Peyer's patch (tissue), 4 donors: ENCODE measurements at places on chromosomes 4 and X.

GRCh38 chr4:182537031-182537795 is 294.0 kb downstream of the TENM3 start:
- no peak for DNase-seq

GRCh38 chr4:122232633-122233032 is 80.5 kb downstream of the BLTP1 start:
- DNase-seq = no peak

DNA sequence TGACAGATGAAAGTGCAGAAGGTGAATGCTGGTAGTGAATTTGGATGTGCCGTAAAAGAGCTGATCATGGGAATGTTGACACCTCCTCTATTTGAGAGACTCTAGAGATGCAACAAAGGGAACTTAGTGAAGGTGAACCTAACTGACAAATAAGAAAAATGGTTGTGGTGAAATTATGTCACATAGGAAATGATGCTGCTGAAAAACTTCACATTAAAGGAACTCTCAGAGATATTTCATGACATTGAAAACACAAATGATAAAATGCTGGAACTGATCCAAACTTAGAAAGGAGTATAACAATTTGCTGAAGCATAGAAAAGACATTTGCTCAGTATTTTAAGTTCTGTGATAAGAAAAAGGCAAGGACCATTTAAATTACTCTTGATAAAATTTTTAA is 31.9 kb downstream of the MGAT4D start:
- no peak for DNase-seq

DNA sequence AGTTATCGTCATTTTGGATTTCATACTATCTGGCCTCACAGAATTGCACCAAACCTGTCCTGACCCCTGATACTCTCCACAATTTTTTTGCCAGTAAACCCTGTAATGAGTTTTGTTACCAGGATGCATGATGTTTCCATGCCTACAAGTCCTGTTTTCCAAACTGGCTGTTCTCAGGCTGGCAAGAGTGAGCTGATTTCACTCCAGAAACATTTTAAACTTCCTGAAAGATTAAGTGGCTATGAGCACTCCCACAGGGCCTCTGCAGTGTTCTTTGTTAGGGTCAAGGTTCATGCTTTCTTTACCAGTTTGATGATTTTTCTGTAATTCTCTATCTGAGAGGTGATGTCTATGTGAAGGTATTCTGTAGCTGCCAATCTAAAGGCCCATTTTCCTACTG is 31.7 kb upstream of the PDLIM3 start:
- no peak for DNase-seq

- DNase-seq = no peak
Observed at GRCh38 chrX:53125506-53125905, 31.6 kb downstream of the KANTR start.

GRCh38 chrX:66030505-66031317 is 9.2 kb downstream of the VSIG4 start:
- no peak for DNase-seq

DNA sequence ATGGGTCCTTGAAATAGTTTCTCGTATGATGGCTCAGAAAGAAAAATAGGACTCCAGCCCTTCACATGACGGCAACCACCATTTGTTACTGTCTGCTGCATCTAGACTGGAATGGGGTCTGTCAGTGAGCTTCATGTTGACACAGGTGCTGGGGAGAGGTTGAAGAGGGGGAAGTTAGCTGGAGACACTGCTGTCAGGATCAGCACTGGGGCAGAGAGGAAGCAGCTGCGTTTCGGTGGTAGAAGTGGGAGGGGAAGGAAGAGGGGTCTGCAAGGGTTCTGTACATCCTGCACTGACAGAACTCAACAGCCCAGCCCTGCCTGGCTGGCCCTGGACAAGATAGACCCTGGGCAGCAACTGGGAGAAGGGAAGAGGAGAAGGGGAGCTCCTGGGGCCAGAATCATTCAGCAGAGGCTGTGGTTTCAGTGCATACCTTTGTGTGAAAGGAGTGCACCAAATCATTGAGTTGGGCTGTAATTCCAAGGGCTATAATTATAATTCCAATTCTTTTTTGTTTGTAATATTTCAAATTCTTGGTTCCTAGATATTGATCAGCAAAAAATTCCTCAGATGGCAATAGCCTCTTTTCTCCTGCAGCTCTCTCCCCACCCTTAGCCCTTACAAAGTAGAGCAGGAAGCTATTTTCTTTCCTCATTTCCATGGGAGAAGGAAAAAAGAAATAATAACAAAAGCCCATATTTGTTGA is 119.4 kb upstream of the C1GALT1C1 start:
- no peak for DNase-seq

GRCh38 chrX:108267557-108267956 is 170.7 kb downstream of the COL4A6 start:
- DNase-seq = no peak

DNA sequence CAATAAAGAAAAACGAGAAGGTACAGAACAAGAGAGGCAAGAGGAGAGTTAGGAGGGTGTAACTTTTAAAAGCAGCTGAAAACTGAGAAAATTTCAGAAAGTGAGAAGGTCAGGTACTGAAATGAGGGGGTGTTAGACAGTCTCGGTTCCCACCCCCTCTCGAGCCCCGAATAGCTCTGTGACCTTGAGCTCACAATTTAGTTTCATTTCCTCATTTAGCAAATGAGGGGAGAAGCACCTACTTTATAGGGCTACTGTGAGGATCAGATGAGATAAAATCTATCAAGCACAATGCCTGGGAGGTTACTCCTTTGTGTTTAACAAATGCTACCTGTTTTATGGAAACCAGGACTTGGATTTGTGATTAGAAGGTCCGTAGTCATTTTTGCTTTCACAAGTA is 4.9 kb downstream of the UGT8 start:
- no peak for DNase-seq

GRCh38 chrX:1190596-1191145 is 21.8 kb downstream of the CRLF2 start:
- no peak for DNase-seq

DNA sequence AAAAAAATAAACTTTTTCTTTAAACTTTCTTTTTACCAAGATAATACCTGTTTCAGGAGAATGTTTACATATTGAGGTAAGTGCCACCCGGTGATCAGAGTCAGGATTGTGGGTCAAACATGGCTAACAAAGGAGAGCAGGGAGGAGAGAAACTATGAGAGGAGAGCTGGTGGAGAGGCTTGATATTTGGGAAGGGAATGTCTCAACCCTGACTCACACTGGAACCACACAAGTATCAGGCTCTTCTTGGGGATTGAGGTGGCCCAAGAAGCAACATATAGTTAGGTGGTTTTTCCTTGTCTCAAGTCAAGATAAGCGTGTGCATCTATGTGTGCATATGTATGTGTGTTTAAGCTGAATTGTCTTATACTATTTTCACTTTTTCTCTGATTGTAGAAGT is 6.7 kb downstream of the TCEAL1 start:
- no peak for DNase-seq

DNA sequence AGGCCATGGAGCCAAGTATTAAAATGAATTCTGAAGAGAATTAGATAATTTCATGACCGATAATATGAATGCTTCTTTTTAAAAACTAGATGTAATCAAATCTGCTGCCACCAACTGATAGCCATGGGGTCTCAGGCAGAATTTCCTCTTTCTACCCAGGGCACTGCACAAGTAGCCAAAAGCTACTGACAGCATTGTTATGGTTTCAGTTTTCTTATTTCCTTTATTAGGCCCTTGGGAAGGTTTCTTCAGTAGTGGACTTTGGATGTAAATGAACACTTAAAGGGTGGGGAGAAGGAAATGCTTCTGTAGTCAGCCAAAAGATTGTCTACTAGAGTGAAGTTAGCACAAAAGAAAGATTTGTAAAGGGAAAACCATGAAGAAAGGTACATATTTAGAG is 686.0 kb downstream of the ADGRL3 start:
- DNase-seq = no peak

DNA sequence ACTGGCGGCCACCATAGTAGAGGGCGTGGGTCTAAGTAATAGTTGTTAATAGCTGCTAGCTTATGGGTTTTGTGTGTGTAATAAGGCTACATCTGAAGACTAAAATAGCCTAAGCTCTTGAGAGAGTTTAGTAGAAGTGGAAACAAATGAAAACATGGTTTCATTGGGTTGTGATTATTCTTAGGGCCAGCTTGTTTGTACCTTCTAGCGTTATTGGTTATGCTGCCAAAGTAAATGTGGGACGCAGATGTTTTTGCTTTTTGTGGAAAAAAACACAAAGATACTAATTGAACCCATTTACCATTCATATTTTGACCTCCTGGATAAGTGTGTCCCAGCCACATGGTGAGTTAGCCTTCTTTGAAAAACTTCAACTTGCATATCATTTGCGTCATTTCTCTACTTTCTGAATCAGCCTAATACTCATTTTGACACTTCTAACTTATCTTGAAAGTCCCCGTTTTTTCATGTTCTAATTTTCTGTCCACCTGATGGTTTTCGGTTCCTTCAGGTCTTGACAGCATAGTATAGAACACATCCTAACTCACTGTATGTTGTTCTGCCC is 305.3 kb downstream of the FRMPD4 start:
- no peak for DNase-seq

GRCh38 chrX:24026432-24026831 is 554 bp downstream of the KLHL15 start:
- DNase-seq = no peak

DNA sequence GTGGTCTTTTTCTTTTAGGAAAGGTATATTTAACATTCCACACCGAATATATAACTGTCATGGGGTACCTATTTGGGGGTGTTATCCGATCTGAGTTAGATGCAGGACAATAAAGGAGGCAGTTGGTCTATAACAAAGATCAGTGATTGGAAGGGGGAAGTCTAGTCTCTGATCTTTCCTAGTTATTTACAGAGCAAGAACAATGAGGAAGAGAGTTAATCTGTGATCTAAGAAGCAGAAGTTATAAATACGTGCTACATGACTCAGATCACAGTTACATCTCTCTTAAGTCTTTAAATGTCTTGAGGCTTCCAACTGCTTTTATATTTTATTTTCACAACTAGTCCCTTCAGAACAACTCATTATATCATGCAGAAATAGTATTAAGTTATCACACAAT is 33.2 kb upstream of the ARMCX4 start:
- DNase-seq = no peak

DNA sequence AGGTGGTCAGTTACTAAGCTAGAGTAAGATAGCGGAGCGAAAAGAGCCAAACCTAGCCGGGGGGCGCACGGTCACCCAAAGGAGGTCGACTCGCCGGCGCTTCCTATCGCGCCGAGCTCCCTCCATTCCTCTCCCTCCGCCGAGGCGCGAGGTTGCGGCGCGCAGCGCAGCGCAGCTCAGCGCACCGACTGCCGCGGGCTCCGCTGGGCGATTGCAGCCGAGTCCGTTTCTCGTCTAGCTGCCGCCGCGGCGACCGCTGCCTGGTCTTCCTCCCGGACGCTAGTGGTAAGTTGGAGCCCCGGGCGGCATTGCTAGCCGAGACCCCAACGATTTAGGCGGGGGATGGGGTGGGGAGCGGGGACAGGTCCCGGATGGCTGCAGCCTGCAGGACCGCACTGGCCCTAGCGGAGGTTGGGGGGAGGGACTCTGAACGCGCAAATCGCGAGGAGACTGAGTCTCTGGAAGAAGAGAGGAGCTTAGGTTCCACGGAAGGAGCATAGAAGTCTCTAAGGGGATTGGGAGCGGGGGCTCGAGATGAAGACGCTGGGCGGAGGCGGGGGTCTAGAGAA is 573 bp downstream of the HTR2C start:
- DNase-seq = no peak

GRCh38 chrX:22666441-22666840 is 333.3 kb upstream of the DDX53 start:
- no peak for DNase-seq

DNA sequence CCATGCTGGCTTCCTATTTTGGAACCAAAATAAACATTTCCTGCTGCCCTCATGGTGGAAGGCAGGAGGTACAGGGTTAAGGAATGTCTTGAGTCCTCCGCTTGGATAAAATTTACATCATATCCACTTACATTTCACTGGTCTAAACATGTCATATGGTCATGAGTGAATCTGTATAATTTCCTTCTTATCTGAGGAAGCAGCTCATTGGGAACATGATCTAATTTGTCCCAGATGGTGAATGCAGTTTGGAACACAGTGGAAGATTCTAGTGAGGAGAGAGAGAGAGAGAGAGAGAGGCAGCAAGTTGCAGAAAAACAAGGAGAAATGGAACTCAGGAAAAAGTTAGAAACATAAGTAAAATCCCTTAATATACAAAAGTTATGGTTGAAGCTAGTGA is 46.8 kb downstream of the MXRA5 start:
- DNase-seq = no peak

- no peak for DNase-seq
Observed at GRCh38 chr4:2361366-2362265, 56.8 kb downstream of the ZFYVE28 start.

GRCh38 chr4:88919056-88919455 is 137.9 kb downstream of the FAM13A start:
- no peak for DNase-seq

- no peak for DNase-seq
Observed at GRCh38 chr4:107579099-107579498, 140.9 kb downstream of the PAPSS1 start.

- DNase-seq = no peak
Observed at GRCh38 chr4:34202154-34202553, 2042.2 kb downstream of the ARAP2 start.

DNA sequence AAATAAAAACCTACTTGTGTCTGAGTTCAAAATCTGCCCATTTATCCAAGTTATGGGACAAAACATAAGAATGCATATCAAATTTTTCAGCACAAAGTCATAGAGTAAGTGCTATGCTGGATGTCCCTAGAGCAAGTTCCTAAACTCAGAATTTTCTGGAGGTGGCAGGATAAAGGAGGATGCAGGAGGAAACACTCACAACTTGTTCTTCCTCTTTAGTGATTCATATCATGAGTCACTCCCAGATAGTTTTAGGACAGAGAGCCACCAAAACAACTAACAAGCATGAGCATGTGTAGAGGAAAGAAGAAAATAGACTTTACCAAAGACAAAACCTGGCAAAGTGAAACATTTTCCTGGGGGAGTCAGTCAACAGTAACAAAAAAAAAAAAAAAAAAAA is 302.7 kb downstream of the KCTD8 start:
- no peak for DNase-seq

GRCh38 chr4:83371235-83371634 is 36.6 kb upstream of the HPSE start:
- no peak for DNase-seq

DNA sequence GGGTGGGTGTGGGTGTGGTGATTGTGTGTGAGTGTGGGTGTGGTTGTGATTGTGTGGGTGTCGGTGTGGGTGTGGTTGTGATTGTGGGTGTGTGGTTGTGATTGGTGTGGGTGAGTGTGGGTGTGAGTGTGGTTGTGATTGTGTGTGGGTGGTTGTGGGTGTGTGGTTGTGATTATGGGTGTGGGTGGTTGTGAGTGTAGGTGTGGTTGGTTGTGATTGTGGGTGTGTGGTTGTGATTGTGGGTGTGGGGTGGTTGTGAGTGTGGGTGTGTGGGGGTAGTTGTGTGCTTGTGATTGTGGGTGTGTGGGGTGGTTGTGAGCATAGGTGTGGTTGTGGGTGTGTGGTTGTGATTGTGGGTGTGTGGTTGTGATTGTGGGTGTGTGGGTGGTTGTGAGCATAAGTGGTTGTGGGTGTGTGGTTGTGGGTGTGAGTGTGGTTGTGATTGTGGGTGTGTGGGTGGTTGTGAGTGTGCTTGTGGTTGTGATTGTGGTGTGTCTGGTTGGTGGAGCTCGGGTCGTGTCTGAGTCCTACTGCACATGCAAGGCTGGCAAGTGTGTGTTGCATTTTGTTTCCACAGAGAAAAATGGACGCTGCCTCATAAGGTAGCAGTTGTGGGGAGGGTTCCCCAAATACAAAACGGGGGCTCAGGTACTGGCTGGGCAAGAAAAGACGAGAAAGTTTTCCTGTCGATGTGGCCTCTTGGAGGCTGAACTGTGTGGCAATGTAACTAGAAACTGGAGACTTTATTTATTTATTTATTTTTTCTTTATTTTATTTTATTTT is 116.7 kb downstream of the UBE2K start:
- DNase-seq = no peak

- no peak for DNase-seq
Observed at GRCh38 chr4:114087596-114088230, 108.3 kb upstream of the ARSJ start.
